ENCODE measurements at places on chromosomes 12 and 14. TPM values are rescaled to one million over a fixed set of nuclear protein-coding genes. Genes with fewer than 3 reads are reported as not detected.

Gene SMCO2
- not detected for total RNA-seq

Gene RHEBL1
- total RNA-seq = not detected

Gene PTPRO
- total RNA-seq = 0.73 TPM

Gene ISCU
- 200 TPM for total RNA-seq

Gene MYH6
- total RNA-seq = 44.1 TPM

Gene ACOT2
- 153 TPM for total RNA-seq

Gene RIPK3
- 1.9 TPM for total RNA-seq

Gene LAG3
- 0.11 TPM for total RNA-seq

Gene GCH1
- 1.1 TPM for total RNA-seq

Gene EML5
- total RNA-seq = 0.15 TPM

Gene PLEK2
- total RNA-seq = 0.59 TPM

Gene CDC42BPB
- total RNA-seq = 40.3 TPM

Gene KRT6B
- total RNA-seq = not detected

Gene TSPAN19
- total RNA-seq = not detected

Gene IAPP
- not detected for total RNA-seq

Gene FGF23
- not detected for total RNA-seq

Gene LRCOL1
- not detected for total RNA-seq

Gene SCNN1A
- total RNA-seq = 0.30 TPM
